CD4-positive, alpha-beta memory T cell (primary cell): ENCODE measurements at places on chromosomes 1 and 21. TPM values are rescaled to one million over a fixed set of nuclear protein-coding genes. Genes with fewer than 3 reads are reported as not detected.

- DNase-seq: no peak
- no peak overlapping the region for H3K27ac ChIP-seq
- H3K36me3 ChIP-seq: peaks cover 20% of the 10 kb centered on the region
- H3K4me1 ChIP-seq: peaks cover 24% of the 10 kb centered on the region
These were observed 11.9 kb downstream of the PTPN22 start for GRCh38 chr1:113859478-113860175.

- peaks cover 27% of the 10 kb centered on the region for H3K4me1 ChIP-seq
- no peaks in the 10 kb centered on the region for H3K36me3 ChIP-seq
- H3K27ac ChIP-seq: no peak overlapping the region
- H3K4me3 ChIP-seq: peak overlapping the region; percentile 29
- peaks cover 32% of the 10 kb centered on the region for H3K27me3 ChIP-seq
These were observed 1.0 kb downstream of the NPR1 start for GRCh38 chr1:153679337-153680119.

GRCh38 chr1:99655376-99655775 is 9.5 kb downstream of the PALMD start:
- H3K4me3 ChIP-seq: no peak overlapping the region
- H3K4me1 ChIP-seq: no peaks in the 10 kb centered on the region
- no peaks in the 10 kb centered on the region for H3K36me3 ChIP-seq
- no peaks in the 10 kb centered on the region for H3K27me3 ChIP-seq

DNA sequence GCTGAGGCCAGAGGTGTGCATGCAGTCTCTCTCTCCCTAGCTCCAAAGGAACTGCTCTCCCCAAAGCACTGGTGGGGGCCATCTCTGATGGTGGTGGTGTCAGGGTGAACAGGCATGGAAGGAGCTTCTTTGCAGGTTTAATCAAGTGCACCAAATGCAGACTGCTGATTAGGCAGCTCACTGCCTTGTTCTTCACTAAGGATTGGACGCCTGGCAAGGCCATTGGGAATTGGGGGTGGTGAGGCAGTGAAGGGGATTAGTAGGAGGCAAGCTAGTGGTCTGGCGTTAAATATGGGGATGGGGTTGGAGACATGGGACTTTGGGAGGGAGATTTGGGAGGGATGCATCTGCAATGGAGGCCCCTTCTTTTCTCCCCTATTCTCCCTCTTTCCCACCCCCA is 1.5 kb downstream of the CACNA1E start:
- no peak for DNase-seq
- H3K4me3 ChIP-seq: no peak overlapping the region
- H3K27ac ChIP-seq: no peak overlapping the region
- H3K27me3 ChIP-seq: peaks cover 32% of the 10 kb centered on the region
- no peaks in the 10 kb centered on the region for H3K36me3 ChIP-seq

Gene INTS3
- total RNA-seq: 49.1 TPM
